Kidney (tissue), 22 donors: ENCODE measurements at places on chromosomes 12 and 14.
A peak's percentile ranks its signal among the peaks of the same experiment; 100 is the strongest.

GRCh38 chr12:12582193-12582881, 19.7 kb upstream of the DUSP16 start:
- DNase-seq = no peak

DNA sequence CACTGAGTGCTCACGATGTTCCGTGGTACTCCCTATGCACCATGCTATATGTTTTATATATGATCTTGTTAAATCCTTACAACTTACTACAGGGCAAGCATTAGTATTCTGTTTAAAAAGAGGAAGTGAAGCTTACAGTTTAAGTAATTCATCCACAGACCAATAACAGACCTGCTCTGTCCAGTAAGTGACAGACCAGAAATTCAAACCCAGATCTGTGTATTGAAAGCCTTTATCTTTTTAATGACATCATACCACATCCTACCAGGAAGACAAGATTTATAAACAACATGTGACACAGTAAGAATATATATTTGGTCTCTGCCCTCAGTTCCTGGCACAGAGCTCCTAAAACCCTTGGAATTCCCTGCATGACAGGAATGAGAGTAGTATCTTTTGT, 206.5 kb downstream of the STXBP6 start:
- no peak for DNase-seq

- no peak for DNase-seq
Observed at GRCh38 chr14:68796418-68797101, 3.7 kb upstream of the ZFP36L1 start.

DNA sequence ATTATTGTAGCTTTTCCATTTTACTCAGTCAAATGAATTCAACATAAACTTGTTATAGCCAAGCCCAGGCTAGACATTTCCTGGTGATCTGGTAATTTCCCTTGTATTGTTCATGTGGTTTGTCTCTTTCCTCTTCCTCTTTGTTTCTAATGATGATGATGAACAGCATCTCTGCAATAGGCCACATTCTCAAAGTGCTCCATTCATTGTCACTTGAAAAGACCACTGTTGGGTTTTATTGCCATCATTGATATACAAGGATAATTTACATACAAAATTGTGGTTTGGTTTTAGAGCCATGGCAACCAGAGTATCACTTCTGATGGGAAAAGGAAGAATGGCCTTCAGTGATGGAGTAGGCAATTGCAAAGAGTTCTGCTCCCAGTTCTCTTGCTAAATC, 379.3 kb downstream of the RGS6 start:
- no peak for DNase-seq

DNA sequence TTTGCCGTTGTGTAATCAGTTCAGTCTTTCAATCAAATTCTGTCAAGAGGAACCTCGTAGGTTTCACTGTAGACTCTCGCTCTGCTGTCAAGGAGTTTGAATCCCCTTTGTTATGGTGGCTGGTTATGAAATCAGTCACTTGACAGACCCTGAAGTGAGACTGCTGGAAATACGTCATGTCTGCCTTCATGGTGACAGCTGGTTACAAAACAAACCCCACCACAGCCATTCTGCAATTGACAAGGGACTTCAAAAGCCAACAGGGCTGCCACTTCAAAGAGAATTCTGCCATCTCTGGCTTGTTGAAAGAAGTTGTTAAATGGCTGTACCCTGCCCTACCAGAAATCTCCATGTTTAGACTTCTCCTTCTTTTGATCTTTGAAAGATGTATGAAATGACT, 286.9 kb downstream of the ERC1 start:
- DNase-seq = no peak

- no peak for DNase-seq
Observed at GRCh38 chr14:99136401-99136800, 135.6 kb downstream of the BCL11B start.

GRCh38 chr12:102484428-102484958, 4.1 kb upstream of the IGF1 start:
- DNase-seq = peak; percentile 41

- DNase-seq = no peak
Observed at GRCh38 chr14:82805892-82806825, 1272.5 kb upstream of the SEL1L start.

- DNase-seq = no peak
Observed at GRCh38 chr14:44981198-44981597, 19.2 kb downstream of the TOGARAM1 start.

DNA sequence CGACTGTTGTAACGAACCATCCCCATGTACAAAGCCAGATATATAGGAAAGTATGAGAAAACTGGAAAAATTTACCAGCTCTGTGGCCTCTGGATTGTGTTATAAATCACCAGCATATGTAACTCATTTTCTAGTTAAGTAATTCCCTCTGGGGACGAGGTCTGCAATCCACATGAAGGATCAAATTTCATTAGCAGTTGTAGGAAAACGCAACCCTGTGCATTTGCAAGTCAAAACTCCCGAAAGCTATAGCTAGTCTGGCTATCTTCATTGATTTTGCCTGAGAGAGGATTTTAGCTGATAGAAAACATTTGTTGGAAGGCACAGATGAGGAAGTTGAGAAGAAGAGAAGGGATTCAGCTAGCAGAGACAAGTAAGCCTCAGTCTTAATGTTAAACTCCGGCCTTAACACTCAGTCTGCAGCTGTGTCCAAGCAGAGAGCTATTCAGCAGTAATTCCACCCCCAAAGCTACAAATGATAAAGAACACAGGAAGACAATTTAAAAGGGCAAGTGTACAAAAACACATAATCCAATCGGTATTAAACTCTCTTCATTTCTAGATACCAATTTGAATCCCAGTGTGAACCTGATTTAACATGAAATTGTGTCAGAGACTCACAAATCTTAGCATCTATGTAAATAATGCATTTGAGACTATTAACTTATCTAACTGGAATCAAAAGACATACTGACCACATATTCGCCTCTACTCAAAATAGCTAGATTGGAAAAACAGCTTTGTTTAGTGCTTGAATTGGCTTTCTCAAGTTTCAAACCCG, 54.2 kb upstream of the CERS5 start:
- no peak for DNase-seq

GRCh38 chr12:32509328-32510091, 110.2 kb downstream of the FGD4 start:
- no peak for DNase-seq

GRCh38 chr12:122528992-122529391, 1.9 kb downstream of the KNTC1 start:
- DNase-seq = no peak

DNA sequence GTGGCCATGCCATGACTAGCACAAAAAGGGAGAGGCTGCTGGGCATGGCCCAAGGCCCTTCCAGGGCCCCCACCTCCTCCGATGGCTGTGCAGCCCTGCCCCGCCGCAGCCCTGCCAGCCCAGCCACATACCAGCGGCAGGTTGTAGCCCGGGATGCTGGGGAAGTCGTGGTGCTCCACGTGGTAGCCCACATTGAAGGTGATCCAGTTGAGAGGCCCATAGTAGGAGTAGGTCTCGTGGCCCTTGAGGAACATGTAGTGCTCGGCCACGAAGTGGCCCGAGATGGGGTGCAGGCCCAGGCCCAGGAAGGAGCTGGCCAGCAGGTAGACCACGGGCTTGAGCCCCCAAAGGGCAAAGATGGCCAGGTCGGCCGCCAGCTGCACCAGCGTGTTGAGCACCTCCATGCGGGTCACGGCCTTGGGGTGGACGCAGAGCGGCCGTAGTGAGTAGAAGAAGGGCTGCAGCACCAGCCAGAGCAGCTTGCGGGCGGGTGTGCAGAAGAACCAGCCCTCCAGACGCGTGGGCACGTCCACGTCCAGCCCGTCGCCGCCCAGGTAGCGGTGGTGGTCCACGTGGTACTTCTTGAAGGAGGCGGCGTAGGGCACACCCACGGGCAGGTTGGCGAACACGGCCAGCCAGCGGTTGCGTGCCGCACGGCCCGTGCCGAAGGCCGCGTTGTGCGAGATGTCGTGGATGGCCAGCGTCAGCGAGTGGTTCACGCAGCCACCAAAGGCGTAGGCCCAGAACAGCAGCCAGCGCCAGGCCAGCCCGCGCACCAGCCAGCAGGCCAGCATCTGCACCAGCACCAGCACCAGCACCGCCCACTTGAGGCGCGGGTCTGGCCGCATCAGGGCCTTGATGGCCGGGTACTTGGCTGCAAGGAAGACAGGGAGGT, 10.4 kb downstream of the DEGS2 start:
- no peak for DNase-seq
